ENCODE measurements at places on chromosomes 5 and 9. TPM values are rescaled to one million over a fixed set of nuclear protein-coding genes. Genes with fewer than 3 reads are reported as not detected.

DNA sequence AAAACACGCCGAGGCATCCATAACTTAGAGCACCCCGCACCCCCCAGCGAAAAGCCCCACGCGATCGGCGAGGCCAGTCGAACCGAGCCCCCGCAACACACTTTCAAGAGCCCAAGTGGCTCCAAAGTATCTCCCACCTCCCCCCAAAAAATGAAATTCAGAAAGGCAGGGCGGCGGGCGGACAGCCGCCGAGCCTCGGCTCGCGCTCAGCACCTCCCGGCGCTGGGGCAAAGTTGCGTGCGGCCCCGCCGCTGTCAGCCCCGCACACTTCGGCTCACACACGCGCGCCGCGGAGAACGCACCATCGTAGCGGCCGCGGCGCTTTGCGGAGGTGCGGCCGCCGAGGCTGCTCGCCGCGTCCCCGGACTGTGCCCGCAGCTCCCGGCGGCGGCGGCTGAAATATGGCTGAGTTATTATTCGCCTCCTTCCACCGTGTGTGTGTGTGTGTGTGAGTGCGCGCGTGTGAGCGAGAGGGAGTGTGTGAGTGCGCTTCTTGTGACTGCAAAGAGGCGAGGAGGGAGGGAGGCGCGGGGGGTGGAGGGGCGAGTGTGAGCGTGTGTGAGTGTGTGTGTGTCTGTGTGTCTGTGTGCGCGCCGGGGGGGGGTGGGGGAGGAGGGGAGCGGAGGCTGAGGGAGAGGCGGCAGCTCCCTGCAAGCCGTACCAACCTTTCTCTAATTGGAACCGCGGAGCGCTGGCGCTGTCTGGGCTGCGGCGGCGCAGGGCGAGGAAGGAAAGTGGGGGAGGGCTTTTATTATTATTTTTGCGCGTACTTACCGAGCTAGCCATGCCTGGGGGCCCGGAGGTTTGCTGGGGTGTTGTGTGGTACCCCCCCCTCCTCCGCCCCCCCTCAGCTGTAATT lies 599 bp downstream of the MLLT3 start:
- peak; percentile 68 for DNase-seq
- H3K36me3 ChIP-seq: no peaks in the 10 kb centered on the region
- H3K27me3 ChIP-seq: peaks cover 63% of the 10 kb centered on the region

- no peaks in the 10 kb centered on the region for H3K36me3 ChIP-seq
- no peak overlapping the region for H3K27ac ChIP-seq
- H3K4me3 ChIP-seq: no peak overlapping the region
- H3K4me1 ChIP-seq: no peaks in the 10 kb centered on the region
Observed at GRCh38 chr5:61706751-61707150, 374.7 kb downstream of the ZSWIM6 start.

GRCh38 chr9:4815381-4815956 lies 22.7 kb downstream of the RCL1 start:
- H3K27me3 ChIP-seq: no peaks in the 10 kb centered on the region
- H3K27ac ChIP-seq: no peak overlapping the region
- no peak for DNase-seq
- H3K4me1 ChIP-seq: no peaks in the 10 kb centered on the region

- no peaks in the 10 kb centered on the region for H3K36me3 ChIP-seq
- H3K4me1 ChIP-seq: no peaks in the 10 kb centered on the region
- H3K4me3 ChIP-seq: no peak overlapping the region
- H3K27me3 ChIP-seq: no peaks in the 10 kb centered on the region
- H3K27ac ChIP-seq: no peak overlapping the region
- DNase-seq: no peak
Observed at GRCh38 chr9:136047076-136047774, 47.9 kb downstream of the NACC2 start.

Gene RASEF
- 10.4 TPM for total RNA-seq
